Suppressor macrophage (primary cell): ENCODE measurements at places on chromosomes 16 and 17.
A peak's percentile ranks its signal among the peaks of the same experiment; 100 is the strongest.

DNA sequence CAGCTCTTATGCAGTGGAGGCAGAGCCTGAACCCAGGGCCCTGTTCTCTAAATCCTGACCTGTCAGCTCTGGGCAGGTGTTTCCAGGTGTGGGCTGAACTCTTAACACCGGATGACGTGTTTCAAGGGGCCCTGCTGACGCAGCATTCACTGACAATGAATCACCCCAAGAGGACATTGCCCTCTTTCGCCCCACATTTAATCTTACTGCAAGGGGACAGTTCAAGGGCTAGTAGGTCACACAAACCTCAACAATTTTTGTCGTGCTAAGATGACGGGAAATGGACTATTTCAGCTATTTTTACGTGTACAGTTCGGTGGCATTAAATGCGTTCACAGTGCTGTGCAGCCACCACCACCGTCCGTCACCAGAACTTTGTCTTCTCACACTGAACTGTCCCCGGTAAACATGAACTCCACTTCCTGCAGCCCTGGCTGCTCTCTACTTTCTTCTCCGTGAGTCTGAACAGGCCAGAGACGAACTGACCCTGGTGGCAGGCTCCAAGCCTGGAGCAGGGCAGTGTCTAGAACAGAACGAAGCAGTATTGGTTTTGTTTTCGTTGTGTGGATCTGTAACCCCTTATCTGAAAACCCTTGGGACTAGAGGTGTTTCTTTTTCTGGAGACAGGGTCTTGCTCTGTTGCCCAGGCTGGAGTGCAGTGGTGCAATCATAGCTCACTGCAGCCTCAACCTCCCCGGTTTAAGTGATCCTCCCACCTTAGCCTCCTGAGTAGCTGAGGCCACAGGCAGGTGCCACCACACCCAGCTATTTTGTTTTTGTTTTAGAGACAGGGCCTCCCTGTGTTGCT lies 88.4 kb upstream of the CIBAR2 start:
- DNase-seq: no peak

DNA sequence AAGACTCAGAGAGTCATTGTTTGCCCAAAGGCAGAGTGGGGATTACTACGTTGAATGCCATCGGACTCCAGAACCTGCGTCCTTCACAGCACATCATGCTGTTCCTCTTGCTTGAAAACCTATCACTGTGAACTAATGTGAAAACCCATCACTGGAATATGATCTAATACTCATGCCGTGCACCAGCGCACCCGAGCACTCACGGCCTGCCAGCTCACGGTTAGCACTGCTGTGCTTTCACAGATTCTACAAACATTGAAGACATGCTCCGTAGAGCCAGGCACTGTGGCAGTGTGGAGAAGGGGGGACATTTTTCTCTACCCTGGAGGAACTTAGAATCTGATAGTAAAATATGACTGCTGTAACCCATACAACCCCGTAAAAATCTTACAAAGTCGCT lies 350.4 kb downstream of the C16orf95 start:
- no peak for DNase-seq

DNA sequence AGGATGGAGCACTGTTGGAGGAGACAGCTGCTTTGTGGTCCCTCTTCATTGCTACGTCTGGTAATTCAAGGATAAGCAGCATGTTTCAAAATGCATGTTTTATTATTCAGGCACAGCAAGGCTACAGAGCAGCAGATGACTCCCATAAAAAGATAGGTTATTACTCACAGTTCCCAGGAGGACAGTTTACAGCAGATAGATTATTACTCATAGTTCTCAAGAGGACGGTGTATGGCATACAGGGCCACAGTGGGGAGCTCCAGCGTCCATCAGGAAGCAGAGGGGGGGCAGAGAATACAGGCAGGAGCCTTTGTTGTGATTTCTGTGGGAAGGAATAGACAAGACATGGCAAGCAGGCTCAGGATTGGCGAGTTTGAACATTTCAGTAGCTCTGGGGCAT lies 72.9 kb downstream of the DNAH9 start:
- DNase-seq: no peak

- no peak for DNase-seq
These were observed 3.0 kb downstream of the SOX15 start for GRCh38 chr17:7586673-7587419.

- DNase-seq: no peak
These were observed 85.7 kb downstream of the TIMM22 start for GRCh38 chr17:1082579-1082978.

DNA sequence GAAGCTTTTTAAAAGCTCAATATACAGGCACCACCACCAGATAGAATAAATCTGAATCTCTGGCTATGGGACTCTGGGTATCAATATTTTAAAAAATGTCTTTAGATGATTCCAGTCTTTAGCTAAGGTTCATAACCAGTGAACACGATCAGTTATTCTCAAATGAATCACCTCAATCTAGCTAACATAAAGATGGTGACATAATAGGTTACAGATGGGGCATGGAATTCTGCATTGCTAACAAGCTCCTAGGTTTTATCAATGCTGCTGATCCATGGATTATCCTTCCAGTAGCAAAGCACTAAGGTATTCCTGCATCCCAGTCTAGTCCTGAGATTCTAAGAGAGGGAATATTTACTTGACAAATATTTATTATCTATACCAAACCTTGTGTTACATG lies 415.5 kb upstream of the CDH11 start:
- DNase-seq: no peak

GRCh38 chr17:50303051-50303450 lies 28.8 kb downstream of the TMEM92 start:
- no peak for DNase-seq

DNA sequence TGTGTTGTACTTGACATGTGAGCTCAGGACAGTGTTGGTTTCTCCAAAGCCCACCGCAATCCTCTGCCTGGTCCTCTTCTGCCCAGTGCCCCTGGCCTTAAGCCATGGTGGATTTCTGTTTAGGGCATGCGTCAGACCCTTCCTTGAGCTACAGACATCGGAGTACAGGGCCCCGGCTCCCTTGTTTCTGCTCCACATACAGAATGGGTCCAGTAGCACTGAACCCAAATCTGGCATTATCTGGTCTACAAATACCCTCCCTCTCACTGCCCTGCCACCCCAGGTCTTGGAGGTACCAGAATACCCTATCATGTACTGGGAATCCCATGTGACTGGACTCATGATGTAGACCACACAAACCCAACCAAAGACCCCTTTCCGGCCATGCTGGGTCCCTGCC lies 27.4 kb upstream of the ZNHIT3 start:
- no peak for DNase-seq

DNA sequence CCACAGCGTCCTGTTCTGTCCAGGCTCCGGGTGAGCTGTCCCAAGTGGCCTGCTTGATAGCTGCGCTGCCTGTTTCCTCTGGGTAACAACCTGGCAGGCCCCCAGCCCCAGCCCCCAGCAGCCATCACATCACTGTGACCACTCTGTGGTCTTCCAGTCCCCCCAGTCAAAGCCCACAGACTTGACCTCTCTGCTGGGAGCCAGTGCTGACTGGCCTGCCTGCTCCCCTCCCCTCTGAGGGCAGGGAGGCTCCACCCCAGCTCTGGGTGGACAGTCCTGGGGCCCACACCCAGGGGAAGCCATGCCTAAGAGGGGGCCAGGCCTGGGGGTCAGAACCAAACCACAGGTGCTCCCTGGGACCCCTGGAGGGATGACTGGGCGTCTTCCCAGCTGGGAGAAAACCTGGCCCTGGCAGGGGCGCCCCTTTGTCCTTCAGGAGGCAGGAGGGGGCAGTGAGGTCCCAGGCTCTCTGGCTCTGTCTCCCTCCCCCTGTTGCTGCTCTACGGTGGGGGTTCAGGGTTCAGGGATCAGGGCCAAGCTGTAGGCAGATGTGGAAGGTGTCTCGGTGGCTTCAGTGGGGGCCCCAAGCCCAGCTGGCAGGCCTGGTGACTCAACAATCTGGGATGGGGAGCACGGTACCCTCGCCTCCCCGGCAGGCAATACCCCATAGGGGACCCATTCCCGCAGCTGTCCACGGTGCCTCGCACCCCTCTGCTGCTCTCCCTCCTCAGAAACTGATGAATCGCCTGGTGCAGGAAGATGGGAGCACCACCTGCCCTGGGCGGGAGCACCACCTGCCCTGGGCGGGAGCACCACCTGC lies 1.8 kb upstream of the SLC16A3 start:
- DNase-seq: no peak

DNA sequence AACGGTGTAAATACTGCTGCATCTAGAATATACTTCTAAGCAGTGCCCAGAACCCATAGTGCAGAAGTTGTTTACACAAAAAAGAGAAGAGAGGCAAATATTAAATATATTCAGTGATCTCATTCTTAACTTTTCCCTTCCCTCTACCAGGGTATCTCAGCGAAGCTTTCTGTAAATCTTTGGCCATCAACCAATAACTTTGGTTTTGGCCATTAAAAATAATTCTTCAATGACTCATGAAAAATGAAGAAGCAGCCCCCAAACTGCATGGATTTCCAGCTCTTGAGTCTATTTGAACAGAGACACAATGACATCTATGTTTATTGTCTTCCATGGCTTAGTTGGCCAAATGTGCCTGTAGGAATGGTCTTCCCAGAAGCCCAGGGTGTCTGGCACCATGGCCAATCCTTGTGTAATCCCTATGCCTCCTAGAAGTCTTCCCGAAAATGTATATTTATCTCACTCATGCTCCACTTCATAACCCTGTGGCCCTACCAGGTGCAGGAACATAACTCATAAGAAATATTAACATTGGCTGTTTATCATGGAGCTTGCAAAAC lies 646.6 kb downstream of the TOX3 start:
- no peak for DNase-seq

DNA sequence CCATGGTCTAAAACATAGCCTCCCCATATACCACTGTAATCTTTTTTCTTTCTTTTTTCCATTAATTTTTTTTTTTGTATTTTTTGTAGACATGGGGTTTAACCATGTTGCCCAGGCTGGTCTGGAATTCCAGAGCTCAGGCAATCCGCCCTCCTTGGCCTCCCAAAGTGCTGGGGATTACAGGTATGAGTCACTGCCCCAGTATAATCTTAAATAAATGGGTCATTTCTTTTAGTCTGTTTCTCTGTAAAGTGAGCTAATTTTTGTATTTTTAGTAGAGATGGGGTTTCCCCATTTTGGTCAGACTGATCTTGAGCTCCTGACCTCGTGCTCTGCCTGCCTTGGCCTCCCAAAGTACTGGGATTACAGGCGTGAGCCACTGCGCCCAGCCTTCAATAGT lies 5.7 kb upstream of the NME1 start:
- DNase-seq: peak; percentile 72

GRCh38 chr17:43588121-43588520 lies 42.0 kb upstream of the ETV4 start:
- DNase-seq: no peak

GRCh38 chr17:39144416-39144840 lies 7.0 kb downstream of the PLXDC1 start:
- DNase-seq: no peak
